ENCODE measurements at places on chromosomes 11 and 22. TPM values are rescaled to one million over a fixed set of nuclear protein-coding genes. Genes with fewer than 3 reads are reported as not detected.

SERPING1 gene
- 3.4 TPM for total RNA-seq

PHF21A gene
- total RNA-seq = 27.0 TPM

OR8B2 gene
- not detected for total RNA-seq

DKK3 gene
- 0.49 TPM for total RNA-seq

KRTAP5-7 gene
- total RNA-seq = not detected

POU2AF2 gene
- total RNA-seq = not detected

CCDC83 gene
- total RNA-seq = not detected

DEUP1 gene
- total RNA-seq = not detected

EMID1 gene
- total RNA-seq = 9.6 TPM

PNPLA5 gene
- total RNA-seq = 2.9 TPM

FGF4 gene
- total RNA-seq = not detected

TEX12 gene
- not detected for total RNA-seq

SSH3 gene
- total RNA-seq = 57.8 TPM

CDON gene
- total RNA-seq = 16.9 TPM

DDX17 gene
- 234 TPM for total RNA-seq

KRTAP5-11 gene
- total RNA-seq = not detected

TRIM68 gene
- 8.3 TPM for total RNA-seq

OR51E2 gene
- not detected for total RNA-seq

MMP12 gene
- total RNA-seq = not detected

MFNG gene
- total RNA-seq = 4.5 TPM

SCN3B gene
- total RNA-seq = 0.05 TPM

ALKBH3 gene
- 36.7 TPM for total RNA-seq

PHLDA2 gene
- total RNA-seq = 309 TPM

SLC7A4 gene
- total RNA-seq = not detected

CD3E gene
- 0.79 TPM for total RNA-seq

SCUBE1 gene
- 3.9 TPM for total RNA-seq

FIBIN gene
- not detected for total RNA-seq
